ENCODE measurements at places on chromosomes 13 and 19.

GRCh38 chr13:114279758-114280355 lies 1.5 kb upstream of the UPF3A start:
- no peak for DNase-seq

- no peak for DNase-seq
Observed at GRCh38 chr13:45827318-45827717, 24.2 kb downstream of the SIAH3 start.

GRCh38 chr13:107721125-107721869 lies 494.0 kb downstream of the LIG4 start:
- DNase-seq: no peak

DNA sequence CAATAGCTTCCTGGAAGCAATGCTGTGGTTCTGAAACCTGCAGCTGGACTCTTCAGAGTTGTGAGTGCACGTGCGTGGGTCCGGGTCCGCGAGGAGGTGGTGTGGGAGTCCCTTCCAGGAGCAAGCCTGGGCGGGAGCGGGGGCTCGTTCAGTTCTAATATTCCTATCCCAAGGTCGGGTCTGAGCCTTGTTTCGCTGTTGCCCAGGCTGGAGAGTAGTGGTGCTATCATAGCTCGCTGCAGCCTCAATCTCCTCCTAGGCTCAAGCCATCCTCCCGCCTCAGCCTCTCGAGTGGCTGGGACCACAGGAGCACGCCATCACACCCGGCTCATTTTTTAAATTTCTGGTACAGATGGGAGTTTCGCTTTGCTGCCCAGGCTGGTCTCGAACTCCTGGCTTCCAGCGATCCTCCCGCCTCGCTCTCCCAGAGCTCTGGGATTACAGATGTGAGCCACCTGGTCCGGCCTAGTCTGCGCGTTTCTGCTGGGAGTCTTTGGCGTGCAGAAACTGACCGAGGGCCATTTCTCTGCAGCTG lies 625 bp downstream of the ZFP82 start:
- DNase-seq: no peak

DNA sequence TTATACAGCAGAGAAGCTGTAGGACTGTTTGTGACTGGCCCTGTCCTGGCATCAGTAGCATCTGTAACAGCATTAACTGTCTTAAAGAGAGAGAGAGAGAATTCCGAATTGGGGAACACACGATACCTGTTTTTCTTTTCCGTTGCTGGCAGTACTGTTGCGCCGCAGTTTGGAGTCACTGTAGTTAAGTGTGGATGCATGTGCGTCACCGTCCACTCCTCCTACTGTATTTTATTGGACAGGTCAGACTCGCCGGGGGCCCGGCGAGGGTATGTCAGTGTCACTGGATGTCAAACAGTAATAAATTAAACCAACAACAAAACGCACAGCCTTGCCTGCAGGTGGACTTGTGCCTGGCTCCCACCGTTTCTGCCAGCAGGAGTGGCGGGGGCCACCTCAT lies 27.3 kb upstream of the LDLR start:
- DNase-seq: no peak

DNA sequence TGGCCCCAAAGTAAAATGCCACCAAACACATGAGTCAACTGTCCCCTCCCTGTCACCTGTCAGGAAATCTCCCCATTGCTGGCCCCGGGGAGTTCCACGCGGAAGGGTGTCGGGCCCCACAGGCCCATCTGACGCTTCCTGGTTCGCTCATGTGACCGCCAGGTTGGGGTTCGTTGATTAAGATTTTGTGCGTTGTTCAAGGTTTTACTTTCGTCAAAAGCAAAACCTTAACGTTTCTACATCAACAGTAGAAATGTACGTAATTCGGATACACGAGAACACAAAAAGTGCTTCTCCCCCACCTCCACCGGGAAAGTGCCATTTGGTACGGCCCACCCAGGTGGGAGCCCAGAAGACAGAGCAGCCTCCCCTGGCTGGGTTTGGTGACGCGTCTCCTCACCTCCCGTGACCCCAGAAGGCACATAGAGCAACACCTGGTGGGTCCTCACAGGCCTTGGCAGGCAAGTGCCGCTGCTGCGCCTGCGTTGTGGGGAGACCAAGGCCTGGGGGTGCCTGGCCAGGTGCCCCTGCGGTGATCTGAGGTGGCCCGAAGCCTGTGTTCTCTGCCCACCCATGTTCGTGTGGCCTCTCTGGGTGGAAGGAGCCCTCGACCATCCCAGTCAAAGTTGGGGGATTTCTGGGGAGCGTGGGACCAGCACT lies 161.6 kb downstream of the KDM4B start:
- peak; percentile 36 for DNase-seq

DNA sequence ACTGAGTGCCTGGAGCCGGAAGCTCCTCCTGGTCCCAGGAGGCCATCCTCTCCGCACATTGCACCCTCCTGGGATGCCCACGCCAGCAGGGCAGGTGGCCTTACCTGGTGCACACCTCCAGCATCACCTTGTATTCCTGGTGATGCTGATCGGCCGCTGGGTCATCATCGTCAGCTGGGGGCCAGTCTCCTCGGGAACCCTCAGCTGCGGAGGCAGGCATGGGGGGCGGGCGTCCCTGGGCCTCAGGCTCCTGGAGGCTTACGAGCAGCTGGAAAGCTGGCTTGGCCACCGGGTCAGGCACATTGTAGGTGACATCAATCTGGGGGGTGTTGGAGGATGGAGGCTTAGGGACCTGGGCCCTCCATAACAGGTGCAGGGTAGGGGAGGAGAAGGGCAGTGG lies 13.7 kb downstream of the F2RL3 start:
- no peak for DNase-seq

DNA sequence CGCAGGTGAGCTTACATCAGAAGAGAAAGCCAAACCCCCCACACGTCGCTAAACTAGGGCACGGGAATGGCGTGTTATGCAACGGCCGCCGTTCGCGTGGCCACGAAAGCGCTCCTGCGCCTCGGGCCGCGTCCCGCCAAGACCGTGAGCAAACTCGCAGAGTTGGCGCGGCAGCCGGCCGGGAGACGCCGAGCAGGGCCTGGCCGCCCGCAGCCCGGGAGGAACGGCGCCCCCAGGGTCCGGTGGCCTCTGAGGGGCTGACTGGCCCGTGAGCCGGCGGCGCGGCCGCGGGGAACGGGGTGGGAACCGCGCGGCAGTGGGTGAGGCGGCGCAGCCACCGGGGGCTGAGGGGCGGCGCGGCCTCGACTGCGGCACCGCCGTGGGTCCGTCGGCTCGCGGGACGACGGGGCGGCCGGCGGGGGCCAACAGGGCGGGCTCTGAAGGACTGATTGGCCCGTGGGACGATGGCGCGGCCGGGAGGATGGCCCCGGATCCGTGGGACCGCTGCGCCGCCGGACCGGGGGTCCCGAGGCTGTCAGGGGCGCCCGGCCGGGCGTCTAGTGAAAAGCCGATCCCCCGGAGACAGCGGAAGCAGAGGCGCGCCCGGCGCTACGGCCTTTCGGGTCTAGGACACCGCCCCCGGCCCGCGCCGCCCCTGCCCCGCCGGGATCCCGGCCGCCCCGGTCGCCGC lies 903 bp downstream of the LATS2 start:
- peak; percentile 13 for DNase-seq

DNA sequence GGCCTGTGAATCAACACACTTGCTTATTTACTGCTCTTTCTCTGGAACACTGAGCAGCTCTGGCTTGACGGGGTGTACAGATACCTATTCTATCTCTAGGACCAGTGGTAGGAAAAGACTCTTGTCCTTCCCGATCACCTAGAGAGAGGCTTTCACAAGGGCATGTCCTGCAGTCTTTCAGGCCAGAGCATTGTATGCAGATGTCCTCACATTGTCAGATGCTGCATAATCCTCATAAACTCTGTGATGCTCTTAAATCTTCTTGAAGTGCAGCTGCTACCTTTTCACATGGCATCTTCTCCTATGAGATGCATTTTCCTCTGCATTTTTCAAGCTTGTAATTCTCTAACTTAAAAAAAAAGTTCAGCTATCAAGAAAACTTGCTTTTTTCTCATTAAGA lies 369.4 kb downstream of the OLFM4 start:
- no peak for DNase-seq

GRCh38 chr13:104357174-104357573 lies 1291.0 kb upstream of the SLC10A2 start:
- no peak for DNase-seq

DNA sequence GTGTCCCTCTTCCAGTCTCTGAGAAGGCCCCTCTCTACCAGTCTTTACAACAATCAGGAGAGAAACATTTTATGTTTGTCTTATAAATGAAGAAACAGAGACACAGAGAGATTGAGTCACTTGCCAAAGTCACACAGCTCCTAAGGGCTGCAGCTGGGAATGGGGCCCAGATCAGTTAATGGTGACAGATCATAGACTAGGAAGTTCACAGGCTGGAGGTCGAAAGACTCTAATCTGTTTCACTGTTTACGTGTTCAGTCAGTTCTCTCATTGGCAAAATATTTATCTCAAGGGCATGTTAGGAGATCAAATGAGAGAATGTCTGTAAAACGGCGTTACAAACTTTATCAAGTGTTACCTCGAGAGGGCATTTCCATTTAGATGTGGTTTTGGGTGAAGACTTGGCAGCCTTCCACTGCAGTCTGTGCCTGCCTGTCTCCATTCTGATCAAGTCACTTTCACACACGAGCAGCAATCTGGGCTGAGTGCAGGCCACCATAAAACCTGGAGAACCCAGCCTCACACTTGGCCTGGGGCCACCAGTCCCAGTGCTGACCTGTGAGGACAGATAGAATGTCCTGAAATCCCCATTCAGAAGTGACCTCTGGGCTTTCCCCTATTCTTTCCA lies 65.1 kb downstream of the SIAH3 start:
- DNase-seq: no peak

DNA sequence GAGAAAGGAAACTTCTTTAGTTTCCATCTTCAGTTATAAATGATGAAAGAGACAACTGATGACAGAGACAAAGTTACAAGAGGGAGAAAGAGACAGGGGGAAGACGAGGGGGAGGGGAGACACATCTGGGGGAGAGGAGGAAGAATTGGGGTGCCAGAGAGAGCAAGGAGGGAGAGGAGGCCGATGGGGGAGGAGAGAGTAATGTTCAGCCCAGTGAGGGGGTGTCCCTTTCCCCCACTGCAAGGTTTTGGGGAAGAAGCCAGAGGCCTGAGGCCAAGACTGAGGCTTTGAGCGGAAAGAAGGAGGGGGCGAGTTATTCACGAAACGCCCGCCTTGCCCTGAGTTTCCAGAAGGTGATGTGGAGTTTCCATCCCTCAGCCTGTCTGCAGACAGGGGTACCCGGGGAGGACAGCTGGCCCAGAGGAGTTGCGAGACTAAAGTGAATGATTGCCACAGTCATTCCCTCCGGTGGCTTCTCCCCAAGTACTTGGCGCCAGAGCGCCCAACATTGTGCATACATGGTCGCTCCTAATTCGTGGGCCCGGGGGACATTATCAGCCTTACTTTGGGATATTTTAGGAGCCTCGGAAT lies 558 bp upstream of the PPAN start:
- peak; percentile 91 for DNase-seq

GRCh38 chr13:113732961-113733950 lies 25.8 kb upstream of the TMEM255B start:
- no peak for DNase-seq

DNA sequence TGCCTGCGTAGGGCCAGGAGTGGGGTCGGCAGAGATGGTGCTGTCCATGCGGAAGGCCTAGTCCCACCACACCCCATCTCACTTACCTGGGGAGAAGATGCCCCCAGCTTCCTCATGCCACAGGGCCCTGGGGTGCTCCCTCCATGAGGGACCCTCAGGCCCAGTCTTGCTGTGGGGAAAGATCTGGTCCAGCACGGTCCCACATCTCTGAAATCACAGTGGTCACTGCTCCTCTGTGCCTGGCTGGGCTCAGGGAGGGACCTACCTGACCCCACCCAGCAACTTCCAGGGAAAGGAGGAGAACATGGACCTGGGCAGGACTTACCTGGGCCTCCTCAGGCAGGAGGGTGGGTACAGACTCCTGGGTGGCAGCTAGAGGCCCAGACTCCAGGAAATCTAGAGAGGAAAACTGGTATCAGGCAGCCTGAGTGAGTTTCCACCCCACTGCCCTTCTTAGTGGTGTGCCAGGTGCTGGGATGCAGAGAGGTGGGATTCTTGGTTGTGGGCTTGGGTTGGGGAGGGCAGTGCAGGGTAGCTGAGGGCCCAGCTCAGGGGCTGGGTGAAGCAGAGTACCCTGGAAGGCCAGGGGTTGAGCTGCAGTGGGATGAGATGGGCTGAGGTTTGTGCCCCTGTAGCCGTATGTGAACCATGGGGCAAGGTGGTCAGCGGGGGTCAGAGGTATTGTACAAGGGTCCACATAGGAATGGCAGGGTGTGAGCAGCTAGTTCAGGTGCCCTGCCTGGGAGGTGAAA lies 3.8 kb downstream of the MZF1 start:
- DNase-seq: no peak

DNA sequence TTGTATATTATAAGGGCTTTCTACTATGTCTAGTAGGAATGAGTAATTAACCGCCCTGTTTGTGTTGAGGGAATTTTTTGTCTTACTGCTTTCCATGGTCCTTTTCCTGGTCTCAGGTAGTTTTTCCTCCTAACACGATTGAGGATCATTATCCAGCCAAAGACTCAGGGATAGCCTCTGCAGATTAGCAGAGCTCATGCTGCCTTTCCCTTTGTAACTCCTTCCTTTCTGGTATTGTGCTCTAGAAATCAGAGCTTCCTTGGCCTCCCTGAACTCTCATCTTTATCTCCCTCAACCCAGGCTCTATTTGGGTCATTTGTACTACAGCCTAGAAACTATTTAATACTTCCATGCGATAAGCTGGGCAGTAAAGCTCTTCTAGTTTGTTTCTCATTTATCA lies 142.1 kb downstream of the PDS5B start:
- no peak for DNase-seq

DNA sequence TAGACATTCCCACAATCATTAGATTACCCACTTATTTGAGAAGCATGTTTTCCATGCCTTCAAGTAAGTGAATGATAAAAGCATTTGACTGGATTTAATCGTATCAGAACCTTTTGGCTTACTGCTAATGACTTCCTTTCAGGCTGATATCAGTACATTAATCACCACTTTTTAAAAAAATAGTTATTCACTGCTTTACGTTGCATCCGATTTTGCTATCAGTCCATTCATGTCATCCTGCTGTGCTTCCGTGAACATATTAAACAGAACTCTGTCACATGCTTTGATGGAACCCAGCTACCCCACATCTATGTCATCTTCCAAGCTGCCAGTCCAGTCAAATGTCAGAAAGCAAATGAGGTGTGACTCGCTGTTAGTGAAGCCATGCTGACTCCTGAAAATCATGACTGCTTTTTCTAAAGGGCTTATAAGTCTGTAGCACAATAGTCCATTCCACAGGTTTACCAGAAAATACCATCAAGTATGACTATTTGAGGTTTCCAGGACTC lies 440.9 kb downstream of the IRS2 start:
- DNase-seq: no peak

- no peak for DNase-seq
Observed at GRCh38 chr13:87893186-87893585, 222.0 kb downstream of the SLITRK5 start.

- no peak for DNase-seq
Observed at GRCh38 chr13:63636316-63636993, 2220.8 kb upstream of the PCDH20 start.

GRCh38 chr13:64272681-64273080 lies 2857.0 kb upstream of the PCDH20 start:
- DNase-seq: no peak
